ENCODE measurements at places on chromosomes 2 and 18.

DNA sequence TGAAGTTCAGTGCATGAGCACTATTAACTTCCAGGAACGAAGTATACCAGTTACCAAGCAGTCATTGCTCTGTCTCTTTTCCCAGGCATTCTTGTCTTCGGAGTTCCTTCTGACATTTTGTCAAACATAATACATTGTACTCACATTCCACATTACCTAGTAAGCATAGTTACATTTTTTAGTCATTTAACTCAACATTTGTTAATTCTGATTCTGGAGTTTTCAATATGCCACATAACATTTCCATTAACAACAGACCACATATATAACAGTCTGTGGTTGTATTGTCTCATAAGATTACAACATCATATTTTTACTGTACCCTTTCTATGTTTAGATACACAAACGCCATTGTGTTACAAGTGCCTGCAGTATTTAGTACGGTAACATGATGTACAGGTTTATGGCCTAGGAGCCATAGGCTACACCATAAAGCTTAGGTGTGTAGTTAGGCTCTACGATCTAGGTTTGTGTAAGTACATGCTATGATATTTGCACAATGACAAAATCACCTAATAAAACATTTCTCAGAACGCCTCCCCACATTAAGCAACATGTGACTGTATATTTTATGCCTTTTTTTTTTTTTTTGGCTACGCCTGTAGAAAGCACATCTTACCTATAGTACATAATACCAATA, 187.1 kb downstream of the DYM start:
- DNase-seq: no peak

GRCh38 chr2:133338224-133338623, 230.0 kb downstream of the NCKAP5 start:
- DNase-seq: no peak

GRCh38 chr2:240169486-240170353, 29.3 kb upstream of the OTOS start:
- DNase-seq: no peak

GRCh38 chr2:121151311-121152109, 133.5 kb downstream of the TFCP2L1 start:
- DNase-seq: no peak

Measured in Jurkat, Clone E6-1 (cell line).